HEK293T (cell line): ENCODE measurements at places on chromosomes 6 and 20.

DNA sequence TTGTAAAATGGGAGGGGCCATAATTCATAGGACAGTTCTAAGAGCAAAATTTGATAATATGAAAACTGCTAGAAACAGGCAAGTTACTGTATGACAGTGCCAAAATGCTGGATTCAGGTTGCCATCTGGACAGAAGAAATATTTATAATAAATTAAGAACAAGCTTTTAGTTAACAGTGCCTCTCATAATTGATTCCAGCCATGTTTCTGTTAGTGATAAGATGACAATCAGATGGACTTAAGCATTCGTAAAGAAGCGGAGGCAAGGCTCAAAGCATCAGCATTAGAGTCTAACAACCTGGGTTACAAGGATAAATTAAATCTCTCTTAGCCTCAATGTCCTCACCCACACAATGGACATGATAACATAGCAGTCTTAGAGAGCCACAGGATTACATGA lies 61.0 kb downstream of the SESN1 start:
- DNase-seq: no peak

DNA sequence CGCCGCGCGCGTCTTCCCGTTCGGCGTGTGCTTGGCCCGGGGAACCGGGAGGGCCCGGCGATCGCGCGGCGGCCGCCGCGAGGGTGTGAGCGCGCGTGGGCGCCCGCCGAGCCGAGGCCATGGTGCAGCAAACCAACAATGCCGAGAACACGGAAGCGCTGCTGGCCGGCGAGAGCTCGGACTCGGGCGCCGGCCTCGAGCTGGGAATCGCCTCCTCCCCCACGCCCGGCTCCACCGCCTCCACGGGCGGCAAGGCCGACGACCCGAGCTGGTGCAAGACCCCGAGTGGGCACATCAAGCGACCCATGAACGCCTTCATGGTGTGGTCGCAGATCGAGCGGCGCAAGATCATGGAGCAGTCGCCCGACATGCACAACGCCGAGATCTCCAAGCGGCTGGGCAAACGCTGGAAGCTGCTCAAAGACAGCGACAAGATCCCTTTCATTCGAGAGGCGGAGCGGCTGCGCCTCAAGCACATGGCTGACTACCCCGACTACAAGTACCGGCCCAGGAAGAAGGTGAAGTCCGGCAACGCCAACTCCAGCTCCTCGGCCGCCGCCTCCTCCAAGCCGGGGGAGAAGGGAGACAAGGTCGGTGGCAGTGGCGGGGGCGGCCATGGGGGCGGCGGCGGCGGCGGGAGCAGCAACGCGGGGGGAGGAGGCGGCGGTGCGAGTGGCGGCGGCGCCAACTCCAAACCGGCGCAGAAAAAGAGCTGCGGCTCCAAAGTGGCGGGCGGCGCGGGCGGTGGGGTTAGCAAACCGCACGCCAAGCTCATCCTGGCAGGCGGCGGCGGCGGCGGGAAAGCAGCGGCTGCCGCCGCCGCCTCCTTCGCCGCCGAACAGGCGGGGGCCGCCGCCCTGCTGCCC lies 1.1 kb downstream of the SOX4 start:
- DNase-seq: peak; percentile 16

DNA sequence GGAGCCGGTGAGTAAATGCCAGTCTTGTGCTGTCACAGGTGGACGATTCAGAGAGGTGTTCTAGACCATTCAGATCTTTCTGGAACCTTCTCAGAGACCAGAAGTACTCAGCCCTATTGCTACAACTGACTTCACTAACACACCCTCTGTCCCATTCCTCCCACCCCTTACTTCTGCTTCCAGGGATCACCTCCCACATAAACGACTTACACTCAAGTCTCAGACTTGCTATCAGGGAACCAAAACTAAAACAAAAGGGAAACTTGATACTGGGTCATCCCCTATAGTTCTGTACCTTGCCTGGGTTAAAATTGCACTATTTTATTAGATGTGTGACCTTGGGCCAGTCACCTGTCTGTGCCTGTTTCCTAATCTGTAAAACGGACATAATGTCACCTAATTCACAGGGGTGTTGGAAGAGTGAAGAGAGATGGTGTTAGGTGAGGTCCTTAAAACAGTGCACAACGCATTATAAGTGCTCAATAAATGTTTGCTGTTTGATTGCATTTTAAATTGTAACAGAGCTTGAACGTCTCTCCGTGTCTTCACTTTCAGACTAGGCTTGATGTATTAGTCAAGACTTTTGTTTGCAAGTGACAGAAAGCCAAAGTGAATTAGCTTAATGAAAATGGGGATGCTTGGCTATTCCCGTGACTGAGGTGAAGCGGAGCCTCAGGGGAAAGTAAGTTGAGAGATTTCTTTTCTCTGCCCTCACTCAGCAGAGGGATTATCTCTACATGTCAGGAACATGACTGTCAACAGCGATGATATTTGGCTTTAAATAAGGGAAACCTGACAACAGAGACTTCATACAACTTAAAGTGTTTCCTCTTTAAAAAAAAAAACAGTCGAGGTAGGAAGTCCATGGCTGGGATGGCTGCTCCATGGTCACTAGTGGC lies 3.0 kb upstream of the SRXN1 start:
- DNase-seq: no peak

- no peak for DNase-seq
Measured at GRCh38 chr6:145865595-145865994, 51.0 kb upstream of the FBXO30 start.

GRCh38 chr6:42088101-42088591 lies 37.8 kb downstream of the TAF8 start:
- DNase-seq: no peak
